ENCODE measurements at places on chromosomes 3 and 15. TPM values are rescaled to one million over a fixed set of nuclear protein-coding genes. Genes with fewer than 3 reads are reported as not detected.
A peak's percentile ranks its signal among the peaks of the same experiment; 100 is the strongest.

GRCh38 chr3:76958274-76958673 is 81.6 kb upstream of the ROBO2 start:
- H3K27me3 ChIP-seq = no peaks in the 10 kb centered on the region
- H3K36me3 ChIP-seq = no peaks in the 10 kb centered on the region
- no peaks in the 10 kb centered on the region for H3K4me1 ChIP-seq
- H3K27ac ChIP-seq = no peak overlapping the region
- DNase-seq = no peak

DNA sequence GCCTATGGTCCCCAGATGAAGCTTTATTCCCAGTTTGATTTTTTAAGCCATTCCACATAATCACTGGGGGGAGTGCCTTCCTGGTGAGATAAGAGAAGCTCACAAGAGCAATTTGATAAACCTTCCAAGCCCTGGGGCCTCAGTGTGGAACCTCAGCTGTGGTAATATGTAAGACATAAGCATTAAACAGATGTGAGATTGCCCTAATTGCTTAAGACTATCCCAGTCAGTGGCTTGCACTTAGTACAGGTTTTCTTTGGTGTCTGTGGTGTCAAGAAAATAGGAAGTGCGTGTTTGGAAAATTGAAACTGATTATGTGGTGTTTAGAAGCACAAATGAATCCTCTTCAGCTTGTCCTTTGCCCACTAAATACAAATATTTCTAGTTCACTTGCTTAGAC is 54.3 kb downstream of the LRRN1 start:
- no peaks in the 10 kb centered on the region for H3K36me3 ChIP-seq
- H3K27me3 ChIP-seq = no peaks in the 10 kb centered on the region
- no peaks in the 10 kb centered on the region for H3K4me1 ChIP-seq
- DNase-seq = no peak

- DNase-seq = no peak
- H3K36me3 ChIP-seq = no peaks in the 10 kb centered on the region
- H3K27me3 ChIP-seq = peaks cover 2% of the 10 kb centered on the region
- no peak overlapping the region for H3K4me3 ChIP-seq
- no peak overlapping the region for H3K27ac ChIP-seq
Observed at GRCh38 chr15:27268923-27269322, 297.9 kb downstream of the GABRG3 start.

- no peak for DNase-seq
- H3K36me3 ChIP-seq = no peaks in the 10 kb centered on the region
- H3K4me1 ChIP-seq = no peaks in the 10 kb centered on the region
- H3K27me3 ChIP-seq = peaks cover 3% of the 10 kb centered on the region
- H3K27ac ChIP-seq = no peak overlapping the region
Observed at GRCh38 chr15:91283155-91283554, 183.1 kb downstream of the SV2B start.

DNA sequence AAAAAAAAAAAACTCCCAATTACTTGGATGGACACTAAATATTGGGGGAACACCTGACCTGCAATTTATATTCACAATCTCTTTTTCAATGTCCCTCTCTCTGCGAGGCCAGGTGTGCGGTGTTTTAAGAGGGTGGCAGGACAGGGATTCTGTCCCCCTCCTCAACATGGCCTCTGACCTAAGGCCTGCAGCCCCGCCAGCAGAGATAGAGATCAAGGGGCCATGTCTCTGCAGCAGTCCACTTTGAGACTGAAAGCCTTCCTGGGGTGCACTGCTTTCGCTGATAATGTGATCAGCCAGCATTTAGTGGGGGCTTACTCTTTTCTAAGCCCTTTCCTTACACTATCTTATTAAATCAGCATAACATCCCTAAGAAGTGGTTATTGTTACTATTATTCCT is 419.9 kb downstream of the OCA2 start:
- H3K27ac ChIP-seq = no peak overlapping the region
- H3K36me3 ChIP-seq = no peaks in the 10 kb centered on the region
- peaks cover 2% of the 10 kb centered on the region for H3K27me3 ChIP-seq
- H3K4me1 ChIP-seq = no peaks in the 10 kb centered on the region
- H3K4me3 ChIP-seq = no peak overlapping the region

DNA sequence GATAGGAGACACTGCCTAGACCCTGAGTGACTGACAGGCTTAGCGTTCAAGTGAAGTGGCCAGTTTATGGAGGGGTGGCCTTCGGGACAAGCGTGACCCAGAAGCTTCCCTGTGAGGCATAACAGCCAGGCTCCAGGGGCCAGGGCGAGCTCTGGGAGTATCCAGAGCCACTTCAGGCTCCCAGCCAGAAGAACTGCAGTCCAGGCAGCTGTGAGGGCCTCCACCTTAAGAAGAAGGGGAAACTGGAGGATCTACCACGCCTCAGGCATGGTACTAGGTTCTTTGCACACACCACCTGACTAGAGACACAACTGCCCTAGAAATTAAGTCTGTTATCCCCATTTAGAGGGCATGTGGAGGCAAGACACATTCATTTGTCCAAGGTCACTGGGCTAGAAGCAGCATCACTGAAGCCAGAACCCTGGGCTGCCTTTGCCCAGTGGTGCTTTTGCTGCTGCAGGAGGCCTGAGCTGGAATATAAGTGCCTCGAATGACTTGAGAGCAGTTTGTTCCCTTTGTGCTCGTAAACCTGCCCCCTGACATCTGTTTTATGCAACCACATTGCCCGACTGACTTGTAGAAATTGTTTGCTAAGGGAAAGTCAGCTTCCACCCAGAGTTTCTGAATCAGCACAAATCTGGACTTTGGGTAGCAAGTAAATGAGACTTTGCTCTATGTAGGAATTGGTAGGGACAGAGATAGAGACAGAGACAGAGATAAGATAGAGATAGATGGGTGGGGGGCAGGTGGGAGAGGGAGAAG is 23.3 kb downstream of the RASGRF1 start:
- H3K36me3 ChIP-seq = no peaks in the 10 kb centered on the region
- no peak overlapping the region for H3K27ac ChIP-seq

- H3K4me3 ChIP-seq = peak overlapping the region; percentile 85
- peak; percentile 45 for DNase-seq
- H3K27ac ChIP-seq = no peak overlapping the region
- H3K27me3 ChIP-seq = peaks cover 11% of the 10 kb centered on the region
- H3K36me3 ChIP-seq = no peaks in the 10 kb centered on the region
- peaks cover 15% of the 10 kb centered on the region for H3K4me1 ChIP-seq
Observed at GRCh38 chr15:67967871-67968431, 86.2 kb upstream of the PIAS1 start.

- peak overlapping the region; percentile 96 for H3K27ac ChIP-seq
- H3K27me3 ChIP-seq = no peaks in the 10 kb centered on the region
- H3K36me3 ChIP-seq = peaks cover 35% of the 10 kb centered on the region
- peak; percentile 69 for DNase-seq
- peak overlapping the region; percentile 64 for H3K4me3 ChIP-seq
Observed at GRCh38 chr3:11288021-11288491, 15.9 kb downstream of the ATG7 start.

- H3K4me3 ChIP-seq = no peak overlapping the region
- H3K27ac ChIP-seq = no peak overlapping the region
- no peak for DNase-seq
- peaks cover 9% of the 10 kb centered on the region for H3K4me1 ChIP-seq
- H3K36me3 ChIP-seq = peaks cover 4% of the 10 kb centered on the region
- H3K27me3 ChIP-seq = peaks cover 1% of the 10 kb centered on the region
Observed at GRCh38 chr3:9942934-9943690, 9.1 kb downstream of the PRRT3 start.

DNA sequence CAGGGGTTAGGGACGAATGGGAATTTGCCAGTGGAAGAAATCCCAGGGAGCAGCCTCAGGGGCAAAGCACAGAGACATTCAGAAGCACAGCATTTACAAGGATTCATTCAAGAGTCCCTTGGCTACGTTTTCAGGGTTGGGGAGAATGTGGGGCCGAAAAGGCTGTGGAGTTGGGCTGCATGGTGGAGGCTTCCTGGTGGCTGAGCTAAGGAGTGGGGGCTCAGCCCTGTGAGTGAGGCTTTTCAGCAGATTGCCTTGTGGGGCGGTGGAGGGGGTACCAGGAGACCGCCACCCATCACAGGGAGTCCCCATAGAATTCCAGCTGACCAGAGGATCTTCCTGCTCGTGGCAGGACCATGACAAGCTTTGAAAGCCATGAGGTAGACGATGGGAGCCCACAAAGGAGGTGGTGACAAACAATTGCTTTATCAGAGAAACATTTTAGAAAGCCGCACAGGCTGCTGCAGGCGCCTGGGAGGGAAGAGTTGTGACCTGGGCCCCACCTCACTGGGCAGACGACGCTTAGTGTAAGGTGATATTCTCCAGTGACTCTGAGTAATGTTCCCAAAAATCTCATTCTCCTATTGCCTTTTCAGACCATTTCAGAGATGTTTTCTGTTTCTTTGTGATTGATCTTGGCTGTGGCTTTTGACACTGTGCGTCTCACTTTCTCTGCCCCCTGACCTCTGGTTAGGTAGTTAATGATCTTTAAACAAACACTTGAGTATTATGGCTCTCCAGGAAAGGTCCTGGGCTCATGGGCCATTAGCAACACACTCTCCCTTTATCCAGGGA is 128.0 kb downstream of the DNAJB8 start:
- H3K27me3 ChIP-seq = no peaks in the 10 kb centered on the region
- no peak overlapping the region for H3K27ac ChIP-seq
- H3K36me3 ChIP-seq = no peaks in the 10 kb centered on the region
- H3K4me1 ChIP-seq = peaks cover 7% of the 10 kb centered on the region

DNA sequence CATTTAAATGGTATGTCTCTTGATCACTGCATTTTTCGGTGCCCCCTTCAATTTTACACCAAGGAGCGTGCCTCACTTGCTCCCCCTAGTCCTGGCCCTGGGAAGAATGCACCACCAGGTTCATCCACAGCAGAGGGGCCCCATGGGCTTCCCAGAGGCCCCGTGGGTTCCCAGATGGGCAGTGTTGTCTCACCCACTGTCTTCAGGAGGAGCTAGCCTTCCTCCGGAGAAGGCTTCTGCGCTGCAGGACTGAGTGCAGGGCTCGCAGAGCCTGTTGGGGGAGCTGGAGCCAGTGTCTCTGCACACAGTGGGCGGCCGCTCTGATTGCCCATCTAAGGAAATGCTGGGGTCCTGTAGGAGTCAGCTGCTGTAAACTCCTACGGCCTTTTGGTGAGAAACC is 45.9 kb downstream of the POLR2M start:
- H3K4me1 ChIP-seq = peaks cover 10% of the 10 kb centered on the region
- H3K4me3 ChIP-seq = no peak overlapping the region
- no peaks in the 10 kb centered on the region for H3K36me3 ChIP-seq

RLBP1 gene
- total RNA-seq = not detected

Data from HFFc6 (cell line).